Type B pancreatic cell (in vitro differentiated cells): ENCODE measurements at places on chromosomes 3 and 15. TPM values are rescaled to one million over a fixed set of nuclear protein-coding genes. Genes with fewer than 3 reads are reported as not detected.

Gene SERINC4
- 0.14 and 0.17 TPM in 2 replicates for total RNA-seq

Gene CHRNA5
- 2.3 and 11.5 TPM in 2 replicates for total RNA-seq

Gene UBAP1L
- 2.6 and 6.0 TPM in 2 replicates for total RNA-seq

Gene AADAC
- total RNA-seq = 1.3 and 1.4 TPM in 2 replicates

- no peak for DNase-seq
These were observed 154.0 kb upstream of the THBS1 start for GRCh38 chr15:39426552-39427532.

- no peak for DNase-seq
These were observed 1.1 kb downstream of the RBSN start for GRCh38 chr3:15097891-15098290.

GRCh38 chr3:8520816-8521403 lies 19.3 kb downstream of the LMCD1 start:
- DNase-seq = no peak
